ENCODE measurements at places on chromosomes 3 and 15. TPM values are rescaled to one million over a fixed set of nuclear protein-coding genes. Genes with fewer than 3 reads are reported as not detected.

TMEM108 gene
- 0.96 TPM for total RNA-seq

RTP4 gene
- total RNA-seq = 1.4 TPM

GPR27 gene
- total RNA-seq = 0.84 TPM

GRCh38 chr3:179921951-179922350, 114.8 kb downstream of the PEX5L start:
- no peak for DNase-seq

ARPIN gene
- 19.9 TPM for total RNA-seq

- no peak for DNase-seq
These were observed 130.3 kb downstream of the SLCO3A1 start for GRCh38 chr15:91983729-91984340.

SCAANT1 gene
- not detected for total RNA-seq
